GM12865 (cell line): ENCODE measurements at places on chromosomes 16 and 17.

DNA sequence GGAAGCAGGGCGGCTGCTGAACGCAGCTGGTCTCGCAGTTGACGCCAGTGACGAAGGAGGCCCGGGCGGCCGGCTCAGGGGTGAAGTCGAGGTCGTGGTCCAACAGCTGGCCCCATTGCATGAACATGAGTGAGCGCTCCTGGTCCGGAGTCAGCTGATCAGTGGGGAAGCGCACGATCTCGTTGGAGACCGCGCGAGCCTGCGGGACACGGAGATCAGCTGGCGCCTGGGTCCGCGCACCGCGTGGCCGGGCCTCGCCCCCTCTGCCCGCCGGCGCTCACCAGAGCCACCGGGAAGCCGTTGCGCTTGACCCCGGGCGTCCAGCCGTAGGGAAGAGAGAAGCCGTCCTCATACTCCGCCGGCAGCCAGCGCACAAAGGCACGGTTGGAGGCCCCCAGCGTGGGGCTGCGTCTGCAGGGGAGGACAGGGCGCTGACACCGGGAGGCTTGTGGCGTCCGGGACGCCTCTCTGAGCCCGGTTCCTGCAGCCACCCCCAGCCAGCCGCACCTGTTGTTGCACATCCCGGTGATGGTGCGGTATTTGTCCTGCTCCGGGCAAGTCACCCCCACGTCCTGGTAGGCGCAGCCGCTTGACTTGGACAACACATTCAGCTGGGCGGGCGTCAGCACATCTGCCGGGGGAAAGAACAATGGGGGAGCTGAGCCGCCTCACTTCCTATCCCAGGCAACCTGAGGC, 1.6 kb downstream of the MPO start:
- DNase-seq = no peak

- peak; percentile 85 for DNase-seq
Measured at GRCh38 chr17:35747540-35748017, 5.5 kb downstream of the GAS2L2 start.

GRCh38 chr17:12995896-12996295, 21.9 kb downstream of the ELAC2 start:
- no peak for DNase-seq

DNA sequence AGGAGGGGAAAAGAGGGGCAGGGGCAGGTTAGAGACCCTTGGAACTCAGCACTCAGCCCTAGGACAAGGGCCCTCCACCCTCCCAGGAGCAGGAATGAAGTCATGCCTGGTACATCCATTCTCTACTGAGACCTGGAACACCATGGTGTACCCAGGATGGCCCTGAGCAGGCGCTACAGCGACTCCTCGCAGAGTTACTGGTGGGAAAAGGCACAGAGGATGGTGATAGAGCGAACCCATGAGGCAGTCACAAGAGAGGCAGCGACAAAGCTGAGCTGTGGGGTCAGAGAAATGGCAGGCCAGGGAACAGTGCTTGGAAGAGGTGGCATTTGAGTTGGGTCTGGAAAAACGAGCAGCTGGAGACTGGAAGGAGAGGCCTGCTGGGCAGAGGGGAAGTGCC, 37.5 kb downstream of the SRCIN1 start:
- DNase-seq = no peak

- DNase-seq = peak; percentile 61
Measured at GRCh38 chr16:4142268-4142667, 26.0 kb upstream of the ADCY9 start.

DNA sequence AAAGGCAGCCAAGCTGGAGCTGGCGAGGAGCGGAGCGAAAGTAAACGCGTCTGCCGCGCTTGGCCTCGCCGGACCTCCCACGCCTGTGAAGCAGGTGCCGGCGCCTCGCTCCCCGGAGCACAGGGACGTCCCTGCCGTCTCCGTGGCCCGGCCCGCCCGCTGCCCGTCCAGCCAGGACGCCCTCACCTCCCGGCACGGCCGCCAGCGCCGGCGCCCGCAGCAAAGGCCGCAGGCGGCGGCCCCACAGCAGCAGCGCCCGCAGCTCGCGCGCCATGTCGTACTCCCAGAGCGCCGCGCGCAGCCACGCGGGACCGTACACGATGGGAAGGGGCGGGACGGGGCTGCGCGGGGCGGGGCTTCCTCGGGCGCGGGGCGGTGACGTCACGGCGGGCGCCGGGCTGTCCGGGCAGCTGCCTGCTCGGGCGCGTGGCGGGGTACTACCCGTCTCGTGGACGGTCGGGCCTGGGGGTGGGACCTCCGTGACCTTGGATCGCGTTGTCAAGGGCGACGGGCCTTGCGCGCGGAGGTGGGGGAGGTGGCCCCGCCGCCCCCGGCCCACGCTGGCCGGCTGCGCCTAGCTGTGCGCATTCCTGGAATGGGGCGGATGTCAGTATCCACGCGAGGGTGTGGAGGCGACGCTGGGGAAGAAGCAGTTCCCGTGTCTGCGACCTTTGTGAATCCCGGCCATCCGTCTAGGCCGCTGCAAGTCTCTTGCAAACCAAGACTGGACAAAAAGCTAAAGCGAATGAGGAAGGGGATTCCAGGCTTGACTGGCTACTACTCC, at the start of gene TRAP1:
Gene TRAP1, minus strand, starts transcription at position 290 of the 784 bp plus-strand sequence. Its CDS starts 16 bp downstream, at position 274.
- DNase-seq = peak; percentile 92

DNA sequence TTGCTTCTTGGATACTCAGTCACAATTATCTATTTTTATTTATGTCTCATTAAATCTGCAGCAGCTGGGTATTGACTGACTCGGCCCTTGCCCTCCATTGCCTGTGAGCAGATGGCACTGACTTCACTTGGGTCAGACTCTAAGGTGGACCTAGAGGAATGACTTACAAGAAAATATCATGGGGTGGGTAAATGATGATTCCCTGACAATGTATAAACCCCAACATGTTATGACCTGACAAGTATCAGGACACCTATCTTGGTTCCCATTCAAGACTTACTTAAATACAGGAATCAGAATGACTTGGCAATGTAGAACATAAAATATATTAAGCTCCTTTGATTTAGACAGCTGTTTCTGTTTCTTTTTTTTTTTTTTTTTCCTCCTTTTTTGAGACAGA, 953.5 kb downstream of the CDH11 start:
- DNase-seq = no peak

- DNase-seq = no peak
Measured at GRCh38 chr16:88281858-88282563, 100.7 kb upstream of the ZNF469 start.

DNA sequence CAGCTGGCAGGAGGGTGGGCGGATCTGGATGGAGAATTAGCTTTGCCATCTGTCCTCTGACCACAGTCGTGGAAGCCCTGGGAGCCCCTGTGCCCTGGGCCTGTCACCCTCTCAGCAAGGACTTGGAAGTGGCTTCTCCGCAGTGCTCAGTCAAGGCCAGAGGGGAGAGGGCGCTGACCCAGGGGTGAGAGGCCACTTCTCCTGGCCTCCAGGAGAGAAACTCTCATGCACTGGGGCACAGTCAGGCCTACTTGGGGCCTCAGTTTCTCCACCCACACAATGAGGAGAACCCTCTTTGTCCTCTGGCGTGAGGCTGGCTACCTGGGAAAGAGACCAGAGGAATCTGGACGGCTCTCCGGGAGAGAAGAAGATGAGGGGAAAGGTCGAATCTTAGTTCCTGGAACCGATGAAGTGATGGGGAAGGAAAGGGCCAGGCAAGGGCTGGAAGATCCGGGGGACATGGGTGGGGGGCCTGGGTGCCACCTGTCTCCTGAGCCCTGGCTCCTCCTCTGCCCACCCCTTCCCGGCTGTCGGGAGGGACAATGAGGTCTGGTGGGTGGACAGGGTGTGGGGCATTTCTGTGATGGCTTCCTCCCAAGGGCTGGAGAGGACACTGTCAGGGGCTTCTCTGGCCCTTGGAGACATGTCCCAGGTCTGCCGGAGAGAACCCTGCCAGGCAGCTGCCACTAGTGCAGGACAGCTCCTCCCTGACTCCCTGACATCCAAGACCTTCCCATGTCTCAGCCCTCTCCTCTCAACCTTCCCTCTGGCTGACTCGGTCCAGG, 9.0 kb upstream of the ARHGAP27 start:
- no peak for DNase-seq

DNA sequence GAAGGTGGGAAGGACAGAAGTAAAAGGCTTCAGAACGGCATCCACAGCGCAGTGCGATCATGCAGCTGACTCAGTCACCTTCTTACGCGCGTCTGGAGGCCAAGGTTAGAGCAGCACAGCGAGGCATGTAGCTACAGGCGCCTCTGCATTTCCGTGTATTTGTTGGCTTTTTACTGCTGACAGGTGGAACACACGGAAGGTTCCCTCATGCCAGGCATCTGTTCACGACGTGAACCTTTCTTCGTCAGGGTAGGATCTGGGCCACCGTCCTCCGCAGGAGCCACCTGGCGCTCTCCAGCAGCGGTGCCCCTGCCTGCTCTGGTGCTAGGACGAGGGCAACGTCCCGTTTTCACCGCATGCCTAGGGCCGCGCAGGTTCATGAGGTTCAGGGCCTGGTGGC, 15.3 kb downstream of the TMEM204 start:
- DNase-seq = no peak

- DNase-seq = no peak
Measured at GRCh38 chr16:74146643-74147042, 150.0 kb upstream of the PSMD7 start.

GRCh38 chr17:35286120-35286781, 43.4 kb downstream of the SLFN5 start:
- DNase-seq = peak; percentile 64

DNA sequence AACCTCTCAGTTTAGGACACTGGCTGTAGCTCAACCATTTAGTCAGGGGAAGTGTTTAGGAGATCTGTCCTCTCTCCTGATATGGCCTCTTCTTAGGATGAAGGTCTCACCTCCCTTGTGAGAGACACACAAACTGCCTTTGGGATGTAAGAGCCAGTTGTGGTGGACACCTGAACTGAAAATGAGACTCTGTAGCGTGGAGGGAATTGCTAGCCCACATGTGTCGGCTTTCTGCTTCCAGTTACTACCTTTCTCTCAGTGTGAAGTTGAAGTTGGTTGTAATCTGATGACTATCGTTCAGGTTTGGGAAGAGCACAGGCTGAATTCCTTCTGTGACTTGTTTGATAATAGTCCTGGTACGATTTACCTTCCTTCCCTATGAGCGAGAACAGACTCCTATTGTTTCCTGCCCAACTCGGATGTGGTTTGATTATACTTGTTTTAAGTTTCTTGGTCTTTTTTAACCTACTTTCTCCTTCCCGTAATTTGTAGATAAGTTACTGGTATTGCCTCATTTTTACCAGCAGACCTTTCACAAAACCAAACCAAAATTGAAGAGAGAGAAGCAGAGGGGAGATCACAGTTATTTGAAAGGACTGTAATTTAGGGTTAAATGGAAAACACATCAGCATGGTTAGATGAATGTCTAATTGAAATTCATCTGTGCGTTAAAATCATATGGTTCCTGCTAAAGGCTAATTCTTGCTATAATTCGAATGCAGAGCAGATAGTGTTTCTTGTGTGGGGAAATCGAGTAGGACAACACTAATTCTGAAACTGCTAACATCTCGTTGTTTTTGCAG, 43.2 kb downstream of the CLEC16A start:
- DNase-seq = peak; percentile 26

DNA sequence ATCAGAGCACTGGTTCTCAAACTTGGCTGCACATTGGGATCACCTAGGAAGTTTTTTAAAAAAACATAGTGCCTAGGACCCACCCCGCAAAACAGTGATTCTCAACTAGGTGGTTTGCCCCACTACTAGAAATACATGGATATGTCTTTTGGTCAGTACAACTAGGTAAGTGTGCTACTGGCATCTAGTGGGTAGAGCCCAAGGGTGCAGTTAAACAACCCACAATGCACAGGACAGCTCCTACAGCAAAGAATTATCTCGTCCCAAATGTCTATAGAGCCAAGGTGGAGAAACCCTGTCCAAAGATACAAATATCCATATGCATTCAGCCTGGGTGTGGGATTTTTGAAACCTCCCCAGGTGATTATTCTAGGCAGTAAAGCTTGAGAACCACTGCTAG, 11.8 kb upstream of the ZNF19 start:
- DNase-seq = no peak

GRCh38 chr17:72191921-72192799, 71.3 kb downstream of the SOX9 start:
- DNase-seq = no peak

- DNase-seq = no peak
Measured at GRCh38 chr17:74677558-74678466, 34.9 kb downstream of the CD300LF start.
